ENCODE measurements at places on chromosomes 2 and 18.

GRCh38 chr2:10868465-10869314 is 43.0 kb upstream of the KCNF1 start:
- DNase-seq = peak; percentile 69

- no peak for DNase-seq
Observed at GRCh38 chr2:179985163-179985820, 21.8 kb downstream of the CWC22 start.

DNA sequence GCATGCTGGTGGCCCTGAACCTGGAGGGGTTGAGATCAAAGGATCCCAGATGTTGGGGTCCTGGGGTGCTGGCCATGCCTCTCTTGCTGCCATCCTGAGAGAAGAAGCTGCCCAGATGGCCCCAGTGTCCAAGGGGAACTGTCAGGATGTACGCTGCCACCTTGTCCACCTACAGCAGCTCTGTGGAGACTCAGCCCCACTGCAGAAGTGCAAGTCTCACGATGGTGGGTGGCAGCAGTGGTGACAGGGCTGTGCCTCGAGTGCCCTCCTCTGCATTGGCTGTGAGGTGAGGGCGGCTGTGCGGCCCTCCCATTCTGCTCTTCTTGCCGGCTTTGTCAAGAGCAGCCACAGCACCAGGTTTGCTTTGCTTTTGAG is 24.7 kb downstream of the ODC1 start:
- DNase-seq = peak; percentile 10

GRCh38 chr2:154620471-154620870 is 78.0 kb upstream of the KCNJ3 start:
- no peak for DNase-seq

DNA sequence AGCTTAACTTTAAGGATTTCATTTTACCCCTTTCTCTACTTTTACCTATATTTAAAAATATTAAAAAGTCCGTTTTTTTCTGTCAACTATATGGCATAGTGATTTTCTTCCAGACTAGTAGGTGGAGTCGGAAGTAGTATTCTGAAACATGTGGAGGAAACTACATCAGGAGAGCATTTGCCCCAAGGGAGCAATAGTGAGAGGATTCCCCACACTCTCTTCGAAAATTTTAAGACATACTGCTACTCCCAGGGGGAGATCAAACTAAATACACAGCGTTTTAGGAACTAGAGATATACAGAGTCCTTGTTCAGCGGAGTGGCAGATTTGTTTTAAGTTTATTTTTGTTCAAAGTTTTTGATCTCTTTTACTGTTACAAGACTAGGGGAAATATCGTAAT is 40.6 kb downstream of the METAP1D start:
- no peak for DNase-seq

- DNase-seq = peak; percentile 91
Observed at GRCh38 chr2:218397820-218398436, 1.7 kb upstream of the CTDSP1 start.

DNA sequence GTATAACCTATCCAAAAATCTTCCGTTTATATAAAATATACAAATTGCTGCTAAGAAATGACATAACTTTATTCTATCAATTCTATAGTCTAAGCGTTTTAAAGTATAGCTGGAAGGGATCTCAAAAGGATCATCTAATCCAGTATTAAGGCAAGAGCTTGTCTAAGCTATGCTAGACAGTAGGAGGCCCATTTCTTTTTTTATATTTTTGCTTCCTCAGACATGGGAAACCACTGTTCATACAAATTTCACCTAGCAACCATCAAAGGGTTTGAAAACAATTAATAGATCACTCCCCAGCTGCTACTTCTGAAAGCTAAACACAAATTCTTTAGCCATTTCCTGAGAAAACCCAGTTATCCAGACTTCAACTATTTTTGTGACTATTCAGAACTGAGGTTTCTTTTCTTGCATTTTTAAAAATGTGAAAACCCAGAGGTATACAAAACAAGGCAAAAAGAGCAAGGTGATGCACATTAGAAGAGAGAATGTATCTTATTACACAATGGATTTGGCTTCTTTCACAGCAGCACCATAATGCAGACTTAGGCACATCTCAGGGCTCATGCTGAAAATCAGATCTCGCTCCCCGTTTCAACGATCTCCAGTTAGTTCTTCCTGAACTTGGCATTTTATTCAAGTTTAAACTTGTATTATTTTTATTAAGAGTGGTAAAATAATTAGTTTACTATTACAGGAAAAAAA is 274.4 kb downstream of the LRP1B start:
- DNase-seq = no peak

- peak; percentile 59 for DNase-seq
Observed at GRCh38 chr2:25362434-25363145, 20.9 kb upstream of the DNMT3A start.

- DNase-seq = no peak
Observed at GRCh38 chr2:113720167-113720566, 36.3 kb downstream of the SLC35F5 start.

- no peak for DNase-seq
Observed at GRCh38 chr2:122670897-122671296, 915.4 kb downstream of the TSN start.

DNA sequence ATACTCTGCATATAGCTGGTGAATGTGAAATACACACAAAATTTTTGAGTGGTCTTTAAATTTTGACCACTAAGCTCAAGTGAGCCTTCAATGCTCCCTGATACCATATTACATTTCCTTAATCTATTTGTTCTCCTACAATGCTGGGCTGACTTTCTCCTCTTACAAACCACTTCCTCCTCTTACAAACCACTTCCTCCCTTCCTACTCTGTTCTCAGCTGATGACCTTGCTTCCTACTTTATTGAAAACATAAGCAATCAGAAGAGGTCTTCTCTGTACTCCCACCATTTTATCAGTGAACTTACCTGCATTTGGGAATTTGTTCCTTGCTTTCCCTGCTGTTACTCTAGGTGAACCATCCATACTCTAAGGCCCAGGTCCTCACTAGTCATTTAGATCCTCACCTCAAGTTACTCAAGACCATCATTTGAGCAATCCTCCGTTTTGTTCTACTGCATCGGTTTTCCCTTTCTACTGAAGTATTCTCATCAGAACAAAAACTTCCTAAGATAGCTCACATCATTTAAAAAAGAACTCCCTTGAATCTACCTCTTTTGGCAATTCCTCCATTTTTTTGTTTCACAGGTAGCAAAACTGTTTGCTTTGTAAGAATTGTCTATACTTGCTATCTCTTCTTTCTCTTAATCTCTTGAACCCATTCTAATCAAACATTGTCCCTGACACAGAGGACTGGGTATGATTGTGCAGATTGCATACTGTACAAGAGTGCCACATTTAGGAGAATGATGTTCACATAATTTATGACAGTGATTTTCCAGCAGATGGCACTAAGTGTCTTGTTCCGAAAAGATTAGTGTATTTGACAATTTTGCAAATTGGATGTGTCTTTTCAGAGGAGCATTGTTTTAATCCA is 96.5 kb downstream of the EPB41L5 start:
- no peak for DNase-seq

GRCh38 chr2:135257383-135258090 is 205.4 kb downstream of the RAB3GAP1 start:
- no peak for DNase-seq

- DNase-seq = no peak
Observed at GRCh38 chr18:34543945-34544344, 166.2 kb upstream of the DTNA start.

GRCh38 chr2:105038383-105039061 is 653 bp downstream of the MRPS9 start:
- no peak for DNase-seq

DNA sequence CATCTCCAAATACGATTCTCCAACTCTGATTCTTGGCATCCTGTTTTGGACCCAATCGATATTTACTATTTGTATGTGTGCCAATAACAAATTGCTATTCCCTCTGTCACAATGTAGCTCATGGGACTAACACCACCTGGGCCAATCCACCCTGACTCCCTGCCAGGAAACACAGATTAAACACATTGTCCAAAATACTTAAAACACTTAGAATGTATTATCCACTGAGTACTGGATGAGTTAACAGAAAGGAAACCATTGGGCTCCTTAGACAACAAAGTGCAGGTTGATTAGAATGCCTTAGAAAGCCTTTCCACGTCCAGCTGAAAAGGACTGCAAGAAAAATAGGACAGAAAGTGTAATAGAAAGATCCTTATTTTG is 79.4 kb upstream of the ARHGAP28 start:
- DNase-seq = no peak

DNA sequence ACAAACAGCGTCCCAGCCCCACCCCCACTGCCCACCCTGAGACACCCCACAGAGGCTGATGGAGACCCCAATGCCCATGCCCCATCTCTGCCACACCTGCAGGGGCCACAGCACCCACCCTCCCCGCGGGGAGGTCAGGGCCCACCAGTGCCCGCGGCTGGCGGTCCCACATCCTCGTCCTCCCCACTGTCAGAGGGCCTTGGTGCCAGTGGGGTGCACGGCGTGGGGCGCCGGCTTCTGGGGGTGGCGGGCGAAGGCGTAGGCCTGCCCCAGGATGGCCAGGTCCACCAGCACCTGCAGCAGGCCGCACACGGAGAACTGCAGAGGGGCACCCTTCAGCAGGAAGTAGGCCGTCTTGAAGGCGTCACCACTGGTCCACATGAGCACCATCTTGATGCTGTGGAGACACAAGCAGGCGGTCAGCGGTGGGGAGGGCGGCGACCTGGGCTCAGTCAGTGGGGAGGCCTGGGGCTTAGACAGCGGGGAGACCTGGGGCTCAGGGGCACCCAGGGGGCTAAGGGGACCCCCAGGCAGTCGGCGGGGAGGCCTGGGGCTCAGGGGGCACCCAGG is 47.6 kb downstream of the SLC66A2 start:
- DNase-seq = no peak

DNA sequence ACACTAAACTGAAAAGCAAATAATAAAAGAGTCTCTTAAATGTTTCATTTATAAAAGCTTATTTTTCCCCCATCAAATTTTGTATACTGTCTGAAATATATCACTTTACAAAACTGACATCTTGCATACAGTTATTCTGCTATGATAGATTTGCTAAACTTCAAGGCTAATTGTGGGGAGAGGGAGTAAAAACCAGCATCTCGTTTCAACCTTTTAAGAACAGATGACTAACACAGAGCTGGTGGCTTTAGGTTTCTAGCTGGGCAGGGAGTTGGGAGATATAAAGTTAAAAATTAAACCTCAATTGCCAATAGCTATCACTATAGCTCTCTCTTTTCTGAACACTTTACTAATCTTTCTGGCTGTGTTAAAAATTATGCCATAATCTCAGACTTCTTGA is 23.5 kb downstream of the C1D start:
- DNase-seq = no peak

GRCh38 chr2:59754011-59754735 is 799.3 kb downstream of the BCL11A start:
- no peak for DNase-seq

DNA sequence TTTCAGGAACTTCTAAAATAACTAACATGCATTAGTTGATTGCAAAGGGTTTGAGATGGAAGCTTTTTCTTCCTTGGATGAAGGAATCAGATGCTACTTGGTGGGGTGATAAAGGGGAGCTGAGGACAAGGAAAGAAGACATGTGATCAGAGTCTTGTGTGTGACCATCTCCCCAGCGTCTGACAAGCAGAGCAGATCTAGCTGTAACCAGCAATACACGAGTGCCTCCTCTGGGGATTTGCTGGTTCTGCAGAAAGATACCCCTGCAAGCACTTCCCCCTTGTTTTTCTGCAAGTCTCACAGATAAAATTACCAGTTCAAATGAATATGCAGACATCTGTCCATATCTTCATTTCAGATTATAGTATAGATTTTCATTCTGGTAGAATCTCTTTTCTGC is 2.7 kb downstream of the CDH7 start:
- no peak for DNase-seq

DNA sequence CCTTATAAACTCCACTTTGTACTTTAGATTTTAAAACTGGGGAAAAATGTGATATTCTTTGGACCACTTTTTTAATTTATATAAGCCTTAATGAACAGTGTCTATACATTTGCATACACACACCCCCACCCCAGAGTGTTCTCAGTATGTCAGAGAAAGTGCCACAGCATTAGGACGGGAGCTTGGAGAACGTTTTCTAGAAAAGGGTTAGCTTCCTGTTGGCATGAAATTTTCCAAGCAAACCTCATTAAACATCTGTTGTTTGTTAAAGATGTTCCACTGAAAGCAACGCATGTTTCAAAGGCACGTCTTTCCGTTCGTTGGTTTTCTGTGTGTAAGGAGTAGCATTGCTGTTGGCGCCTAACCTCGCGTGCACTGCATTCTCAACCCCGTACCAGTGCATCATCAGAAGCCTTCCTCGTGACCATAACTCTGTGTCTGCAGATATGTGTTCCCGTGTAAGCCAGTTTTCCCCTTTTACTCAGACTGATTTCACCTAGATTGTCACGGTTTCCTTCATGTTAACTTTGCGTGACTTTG is 228.5 kb downstream of the ALPK2 start:
- no peak for DNase-seq

GRCh38 chr2:237492137-237492890 is 5.3 kb downstream of the MLPH start:
- DNase-seq = no peak

DNA sequence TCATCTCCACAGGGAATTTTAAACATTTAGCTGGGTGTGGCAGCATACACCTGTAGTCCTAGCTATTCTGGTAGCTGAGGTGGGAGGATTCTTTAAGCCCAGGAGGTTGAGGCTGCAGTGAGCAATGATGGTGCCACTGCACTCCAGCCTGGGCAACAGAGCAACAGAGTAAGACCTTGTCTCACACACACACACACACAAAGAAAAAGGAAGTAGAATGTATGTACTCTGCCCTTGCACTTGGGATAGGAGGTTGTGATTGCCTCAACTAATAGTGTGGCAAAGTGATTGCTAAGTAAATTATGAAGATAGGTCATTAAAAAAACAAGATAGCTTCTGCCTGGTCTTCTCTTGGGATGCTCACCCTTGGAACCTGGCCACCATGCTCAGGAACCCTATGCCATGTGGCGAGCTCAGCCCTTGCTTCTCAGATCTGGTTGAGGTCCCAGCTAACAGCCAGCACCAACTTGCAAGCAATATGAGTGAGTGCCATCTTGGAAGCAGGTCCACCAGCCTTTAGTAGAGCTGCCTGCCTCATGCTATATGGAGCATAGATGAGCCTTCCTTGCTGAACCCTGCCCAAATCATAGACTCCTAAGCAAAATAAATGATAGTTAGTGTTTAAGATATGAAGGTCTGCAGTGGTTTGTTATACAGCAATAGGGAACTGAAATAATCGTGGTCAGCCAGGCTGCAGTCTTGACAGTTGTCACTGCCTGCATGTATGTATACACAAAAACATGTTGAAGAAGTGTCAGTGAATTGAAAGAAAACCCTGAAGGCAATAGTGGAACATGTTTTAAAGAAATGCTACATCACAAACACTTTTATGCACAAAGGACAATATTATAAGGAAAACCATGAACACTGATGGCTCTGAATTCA is 30.1 kb upstream of the PNO1 start:
- DNase-seq = no peak

GRCh38 chr2:206540757-206541156 is 97.4 kb downstream of the ADAM23 start:
- DNase-seq = no peak

- no peak for DNase-seq
Observed at GRCh38 chr2:160328811-160329527, 128.9 kb upstream of the ITGB6 start.
